ENCODE measurements at places on chromosomes 1 and 21. TPM values are rescaled to one million over a fixed set of nuclear protein-coding genes. Genes with fewer than 3 reads are reported as not detected.

Gene TSACC
- 9.8 TPM for polyA plus RNA-seq

Gene ARHGAP30
- polyA plus RNA-seq, result 0.45 TPM

Gene TTC24
- not detected for polyA plus RNA-seq

Gene WNT4
- polyA plus RNA-seq, result 0.79 TPM

Gene C1orf210
- 9.3 TPM for polyA plus RNA-seq

Gene TGFB2
- polyA plus RNA-seq, result 0.31 TPM

Gene RGS2
- 24.8 TPM for polyA plus RNA-seq

Gene CORT
- polyA plus RNA-seq, result 0.99 TPM

Gene OR14K1
- not detected for polyA plus RNA-seq

Gene C1orf185
- polyA plus RNA-seq, result not detected

Gene CYP4X1
- polyA plus RNA-seq, result 1.1 TPM

Gene ST6GALNAC3
- 5.5 TPM for polyA plus RNA-seq

Gene SMPDL3B
- 39.5 TPM for polyA plus RNA-seq

Gene SLC45A1
- 1.1 TPM for polyA plus RNA-seq

Gene LELP1
- not detected for polyA plus RNA-seq

Gene CFH
- polyA plus RNA-seq, result not detected

Gene ZNF593OS
- 1.1 TPM for polyA plus RNA-seq

Gene NEXN
- polyA plus RNA-seq, result 11.8 TPM

Gene CFAP74
- 0.21 TPM for polyA plus RNA-seq

Gene PDC
- not detected for polyA plus RNA-seq

Gene TTC22
- 1.2 TPM for polyA plus RNA-seq

Gene HES3
- 7.7 TPM for polyA plus RNA-seq

Gene CRYBG2
- 17.6 TPM for polyA plus RNA-seq

Gene CFHR1
- not detected for polyA plus RNA-seq

Gene NEGR1
- 0.57 TPM for polyA plus RNA-seq

Gene SERBP1
- polyA plus RNA-seq, result 532 TPM

Gene OR2T29
- not detected for polyA plus RNA-seq

Gene WLS
- 0.73 TPM for polyA plus RNA-seq

Gene AK4
- 127 TPM for polyA plus RNA-seq

Gene AMY1C
- polyA plus RNA-seq, result not detected

Gene TSPEAR
- 0.45 TPM for polyA plus RNA-seq

Gene COL11A1
- 12.3 TPM for polyA plus RNA-seq

Gene GPR153
- polyA plus RNA-seq, result 1.9 TPM

Gene CDC20
- polyA plus RNA-seq, result 207 TPM

Gene TBX15
- polyA plus RNA-seq, result not detected

Gene ABCG1
- 1.7 TPM for polyA plus RNA-seq

Gene TRIM67
- polyA plus RNA-seq, result not detected

Gene SYT2
- 2.4 TPM for polyA plus RNA-seq

Gene SLC30A7
- 7.7 TPM for polyA plus RNA-seq

Gene FOXD2
- not detected for polyA plus RNA-seq

Gene CD5L
- not detected for polyA plus RNA-seq

Gene TMEM201
- polyA plus RNA-seq, result 11.6 TPM
